Left ventricle myocardium superior (tissue), 1 donor: ENCODE measurements at places on chromosomes 5 and 9. TPM values are rescaled to one million over a fixed set of nuclear protein-coding genes. Genes with fewer than 3 reads are reported as not detected.

DNA sequence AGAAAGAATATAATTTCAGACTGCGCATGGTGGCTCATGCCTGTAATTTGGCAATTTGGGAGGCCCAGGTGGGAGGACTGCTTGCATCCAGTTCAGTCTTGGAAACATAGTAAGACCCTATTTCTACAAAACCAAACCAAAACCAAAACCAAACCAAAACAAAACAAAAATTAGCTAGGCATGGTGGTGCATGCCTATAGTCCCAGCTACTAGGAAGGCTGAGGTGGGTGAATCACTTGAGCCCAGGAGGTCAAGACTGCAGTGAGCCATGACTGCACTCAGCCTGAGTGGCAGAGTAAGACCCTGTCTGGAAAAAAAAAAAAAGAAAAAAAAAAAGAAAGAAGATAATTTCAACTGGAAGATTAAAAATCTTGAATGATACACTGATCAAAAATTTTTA, 137.0 kb upstream of the ACOT12 start:
- no peak for DNase-seq

DNA sequence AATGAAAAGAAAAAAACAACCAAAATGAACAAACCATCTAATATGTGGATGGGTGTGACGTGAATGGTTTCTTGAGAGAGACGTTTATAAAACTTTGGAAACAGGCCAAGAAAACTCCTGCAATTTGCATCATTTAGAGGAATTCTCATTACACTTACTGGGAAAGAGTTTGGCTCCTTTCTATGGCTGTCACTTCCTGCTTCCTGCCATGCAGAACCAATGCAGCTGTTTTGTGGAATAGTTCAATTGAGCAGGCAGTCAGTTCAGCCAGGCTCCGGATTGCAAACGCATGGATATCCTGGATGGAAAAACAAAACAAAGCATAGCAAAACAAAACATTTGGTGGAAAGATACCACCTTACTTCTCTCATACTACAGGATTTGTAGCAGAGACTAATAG, 36.6 kb downstream of the FAM114A2 start:
- DNase-seq: no peak

- DNase-seq: no peak
Observed at GRCh38 chr5:166562246-166562645, 1729.2 kb upstream of the WWC1 start.

SURF1 gene
- 64.3 TPM for total RNA-seq

POLR3G gene
- 1.5 TPM for total RNA-seq

DCTN3 gene
- total RNA-seq: 139 TPM
